Neuronal stem cell (in vitro differentiated cells): ENCODE measurements at places on chromosomes 6 and 20.

GRCh38 chr20:16147916-16148315 is 425.3 kb downstream of the KIF16B start:
- no peaks in the 10 kb centered on the region for H3K4me1 ChIP-seq
- H3K4me3 ChIP-seq = no peak overlapping the region
- H3K36me3 ChIP-seq = no peaks in the 10 kb centered on the region

GRCh38 chr20:43755851-43756250 is 29.0 kb upstream of the GTSF1L start:
- no peaks in the 10 kb centered on the region for H3K27me3 ChIP-seq
- no peak overlapping the region for H3K4me3 ChIP-seq
- no peaks in the 10 kb centered on the region for H3K4me1 ChIP-seq
- DNase-seq = no peak
- H3K27ac ChIP-seq = no peak overlapping the region

DNA sequence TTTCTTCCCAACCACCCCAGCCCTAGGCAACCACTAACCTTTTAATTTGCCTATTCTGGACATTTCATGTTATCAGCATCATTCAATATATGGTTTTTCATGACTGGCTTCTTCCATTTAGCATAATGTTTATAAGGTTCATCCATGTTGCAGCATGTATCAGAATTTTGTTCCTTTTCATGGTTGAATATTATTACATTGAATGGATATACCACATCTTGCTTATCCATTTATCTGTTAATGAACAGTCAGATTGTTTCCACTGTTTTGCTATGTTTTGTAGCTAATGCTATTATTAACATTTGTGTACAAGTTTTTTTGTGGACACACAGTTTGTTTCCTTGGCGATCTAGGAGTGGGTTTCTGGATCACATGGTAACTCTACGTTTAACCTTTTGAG is 3.0 kb upstream of the DNAAF9 start:
- H3K27me3 ChIP-seq = no peaks in the 10 kb centered on the region
- H3K4me3 ChIP-seq = no peak overlapping the region
- no peak for DNase-seq
- peaks cover 2% of the 10 kb centered on the region for H3K4me1 ChIP-seq
- H3K27ac ChIP-seq = no peak overlapping the region

DNA sequence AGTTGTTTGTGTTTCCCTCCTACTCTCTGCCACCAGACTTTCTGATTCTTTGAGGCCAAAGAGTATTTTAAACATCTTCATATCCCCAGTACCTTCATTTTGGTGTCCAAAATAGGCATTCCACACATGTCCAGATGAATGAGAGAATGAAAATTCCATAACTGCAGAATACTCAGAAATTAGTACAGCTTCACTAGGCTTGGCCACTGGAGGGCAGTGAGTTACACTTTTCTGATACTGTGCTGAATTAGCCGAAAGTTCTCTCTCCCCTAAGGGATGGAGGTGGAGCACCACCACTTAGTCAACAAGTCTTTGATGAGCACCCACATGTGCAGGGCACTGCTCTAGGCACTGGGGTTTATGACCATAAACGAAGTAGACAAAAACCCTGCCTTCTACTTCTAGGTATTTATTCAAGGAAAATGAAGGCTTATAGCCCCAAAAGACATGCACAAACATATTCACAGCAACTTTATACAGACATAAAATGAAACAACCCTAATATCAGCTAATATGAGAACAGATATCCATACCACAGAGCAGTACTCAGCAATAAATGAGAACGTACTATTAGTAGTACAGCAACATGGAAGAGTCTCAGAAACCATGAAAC is 46.1 kb upstream of the TMEM217 start:
- peaks cover 7% of the 10 kb centered on the region for H3K4me1 ChIP-seq
- H3K27ac ChIP-seq = no peak overlapping the region
- DNase-seq = no peak
- no peak overlapping the region for H3K4me3 ChIP-seq
- no peaks in the 10 kb centered on the region for H3K27me3 ChIP-seq

GRCh38 chr6:141117874-141118273 is 1014.9 kb upstream of the GJE1 start:
- no peak for DNase-seq
- H3K27me3 ChIP-seq = no peaks in the 10 kb centered on the region
- H3K36me3 ChIP-seq = no peaks in the 10 kb centered on the region
- no peaks in the 10 kb centered on the region for H3K4me1 ChIP-seq

DNA sequence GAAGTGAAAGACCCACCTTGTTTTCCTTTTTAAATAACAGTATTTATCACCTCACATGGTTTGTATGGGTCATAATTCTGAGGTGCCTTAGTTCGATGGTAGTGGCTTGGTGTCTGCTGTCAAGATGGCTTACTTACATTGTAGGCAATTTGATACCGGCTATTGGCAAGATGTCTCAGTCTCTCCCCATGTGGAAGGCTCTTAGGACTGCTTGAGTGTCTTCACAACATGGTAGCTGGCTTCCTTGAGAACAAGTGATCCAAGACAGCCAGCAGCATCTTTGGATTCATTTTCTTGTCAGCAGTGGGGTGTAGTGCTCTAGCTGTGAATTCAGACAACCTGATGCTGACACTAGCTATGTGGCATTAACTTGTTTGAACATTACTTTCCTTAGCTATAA is 70.1 kb downstream of the CBFA2T2 start:
- no peak overlapping the region for H3K27ac ChIP-seq
- DNase-seq = no peak
- no peak overlapping the region for H3K4me3 ChIP-seq
- H3K27me3 ChIP-seq = no peaks in the 10 kb centered on the region
- H3K4me1 ChIP-seq = no peaks in the 10 kb centered on the region

DNA sequence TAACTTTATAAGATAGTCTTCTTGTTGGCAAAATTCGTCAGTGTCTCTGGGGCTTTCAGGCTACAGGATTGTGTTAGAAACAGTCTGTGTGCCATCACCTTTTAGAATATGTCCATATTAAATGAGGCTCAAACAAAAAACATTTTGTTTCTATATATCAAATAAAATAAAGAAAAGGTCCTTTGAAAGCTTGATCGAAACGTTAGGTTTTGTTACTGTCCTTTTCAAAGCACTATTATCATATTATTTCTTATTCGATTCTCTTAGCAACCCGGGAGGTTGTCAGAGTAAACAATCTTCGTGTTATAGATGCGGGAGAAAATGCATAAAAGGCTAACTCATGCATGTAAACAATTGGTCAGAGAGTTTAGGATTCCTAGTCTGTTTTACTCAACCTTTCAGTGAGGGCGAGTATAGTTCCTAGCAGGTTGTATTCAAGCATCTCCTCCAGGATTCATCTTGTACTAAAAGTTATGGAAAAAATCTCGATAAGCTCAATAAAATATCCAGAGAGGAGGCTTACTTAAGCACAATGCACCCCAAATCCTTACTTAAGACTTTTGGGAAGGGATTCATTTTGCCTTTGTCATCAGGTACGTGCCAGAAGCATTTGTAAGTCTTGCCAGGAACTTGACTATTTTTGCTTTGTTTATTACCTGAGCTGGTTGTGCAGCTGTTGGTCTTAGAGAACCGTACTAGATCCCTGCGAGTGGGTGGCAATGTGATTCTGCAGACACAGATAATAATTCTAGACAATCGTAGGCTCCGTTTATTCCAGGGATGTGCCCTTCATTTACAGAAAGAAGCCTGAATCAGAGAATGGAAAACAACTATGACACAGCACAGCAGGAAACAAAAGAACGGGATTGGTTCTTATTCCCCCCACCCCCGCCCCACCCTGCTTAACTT is 159.6 kb upstream of the ZNF217 start:
- peaks cover 44% of the 10 kb centered on the region for H3K4me1 ChIP-seq
- H3K27me3 ChIP-seq = no peaks in the 10 kb centered on the region
- H3K36me3 ChIP-seq = no peaks in the 10 kb centered on the region
- no peak overlapping the region for H3K4me3 ChIP-seq
- DNase-seq = no peak

DNA sequence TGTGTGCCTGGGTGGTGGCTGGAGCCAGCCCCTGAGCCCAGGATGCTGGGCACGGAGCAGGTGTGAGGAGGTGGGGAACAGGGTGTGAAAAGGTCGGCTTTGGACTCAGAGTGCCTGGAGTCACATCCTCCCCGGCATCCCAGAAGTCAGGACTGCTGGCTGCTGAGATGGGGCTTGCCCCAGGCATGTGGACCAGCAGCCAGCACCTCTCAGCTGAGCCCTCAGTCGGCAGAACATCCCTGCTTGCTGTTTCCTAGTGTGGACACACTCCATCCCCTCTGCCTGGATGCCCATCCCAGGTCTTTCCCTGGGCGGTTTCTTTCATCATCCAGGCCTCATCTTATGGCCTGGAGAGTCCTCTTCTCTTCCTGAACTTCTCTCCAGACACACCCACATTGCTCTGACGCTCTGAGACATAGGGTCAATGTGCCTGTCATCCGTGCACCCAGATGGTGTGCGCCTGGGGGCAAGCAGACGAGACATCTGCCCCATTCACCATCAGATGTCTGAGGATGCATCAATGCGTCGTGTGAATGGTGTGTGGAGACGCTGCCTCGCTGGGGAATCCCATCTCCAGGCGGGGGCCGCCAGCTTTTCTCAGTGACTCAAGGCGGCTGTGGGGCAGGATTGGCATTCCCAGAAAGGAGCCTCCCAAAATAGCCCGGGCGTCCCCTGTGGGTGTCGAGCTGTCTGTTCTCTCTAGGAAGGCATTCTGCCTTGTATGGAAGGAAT is 104.2 kb downstream of the SYCP2 start:
- no peaks in the 10 kb centered on the region for H3K36me3 ChIP-seq
- H3K4me3 ChIP-seq = no peak overlapping the region
- H3K27me3 ChIP-seq = peaks cover 27% of the 10 kb centered on the region
- H3K4me1 ChIP-seq = no peaks in the 10 kb centered on the region
- no peak for DNase-seq

- H3K36me3 ChIP-seq = no peaks in the 10 kb centered on the region
- H3K4me3 ChIP-seq = no peak overlapping the region
- H3K27ac ChIP-seq = no peak overlapping the region
- DNase-seq = no peak
Observed at GRCh38 chr6:106976270-106976669, 1.7 kb upstream of the CD24 start.

GRCh38 chr6:5536644-5537043 is 275.3 kb downstream of the FARS2 start:
- no peak overlapping the region for H3K27ac ChIP-seq
- DNase-seq = no peak
- H3K4me3 ChIP-seq = no peak overlapping the region
- no peaks in the 10 kb centered on the region for H3K36me3 ChIP-seq

DNA sequence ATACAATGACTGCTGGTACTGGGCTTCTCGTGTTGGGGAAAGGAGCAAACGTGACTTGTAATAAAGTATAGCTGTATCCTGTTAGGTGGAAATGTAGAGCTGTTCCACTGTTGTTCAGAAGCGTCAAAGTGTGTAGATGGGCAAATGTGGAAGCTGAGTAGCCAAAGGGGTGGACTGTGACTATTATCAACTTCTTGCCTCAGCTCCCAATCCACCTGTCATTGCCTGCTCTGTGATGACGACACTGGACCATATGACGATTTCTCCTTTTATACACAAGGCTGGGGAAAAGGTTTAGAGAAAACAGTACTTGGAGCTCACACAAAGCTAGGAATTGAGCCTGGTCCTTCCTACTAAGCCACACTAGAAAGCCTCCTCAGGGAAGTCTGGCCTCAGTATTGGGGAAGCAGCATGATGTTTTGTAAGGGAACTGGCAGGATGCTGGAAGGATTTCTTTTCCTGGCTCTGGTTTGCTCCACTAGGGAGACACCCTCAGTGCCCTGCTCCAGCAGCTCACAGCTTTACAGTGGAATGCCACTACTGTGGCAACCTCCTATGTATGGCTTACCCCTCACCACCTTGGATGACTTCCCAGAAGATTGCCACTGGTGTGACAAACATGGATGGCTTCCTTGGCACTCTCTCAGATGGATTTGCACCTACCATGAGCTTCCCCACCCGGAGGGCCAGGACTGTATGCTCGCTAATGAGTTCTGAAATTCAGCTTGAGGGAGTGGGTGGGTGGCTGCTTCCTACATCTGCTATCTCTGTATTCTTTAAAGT is 20.0 kb downstream of the CD164 start:
- H3K4me1 ChIP-seq = no peaks in the 10 kb centered on the region
- no peaks in the 10 kb centered on the region for H3K27me3 ChIP-seq
- no peak overlapping the region for H3K27ac ChIP-seq
- no peak overlapping the region for H3K4me3 ChIP-seq
- no peak for DNase-seq
- H3K36me3 ChIP-seq = peaks cover 16% of the 10 kb centered on the region

GRCh38 chr20:3890398-3890751 is 1.2 kb downstream of the PANK2 start:
- no peaks in the 10 kb centered on the region for H3K27me3 ChIP-seq
- H3K27ac ChIP-seq = no peak overlapping the region
- peaks cover 16% of the 10 kb centered on the region for H3K4me1 ChIP-seq
- no peak for DNase-seq
- H3K36me3 ChIP-seq = peaks cover 3% of the 10 kb centered on the region

DNA sequence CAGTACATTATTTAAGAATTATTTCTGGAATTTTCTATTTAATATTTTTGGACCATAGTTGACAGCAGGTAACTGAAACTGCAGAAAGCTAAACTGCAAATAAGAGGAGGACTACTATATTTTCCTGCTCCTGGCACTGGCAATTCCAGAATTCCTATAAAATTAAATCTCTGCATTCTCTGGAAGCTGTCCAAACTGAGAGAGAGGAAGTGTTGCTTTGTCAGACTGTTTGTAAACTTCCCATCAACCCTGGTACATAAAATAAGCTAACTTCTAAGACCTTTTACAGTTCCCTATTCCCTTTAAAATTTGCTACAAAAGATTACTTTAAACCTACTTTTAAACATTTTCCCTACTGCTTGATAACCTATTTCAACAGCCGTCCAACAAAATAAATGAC is 196.1 kb upstream of the RUNX2 start:
- H3K27me3 ChIP-seq = no peaks in the 10 kb centered on the region
- H3K4me3 ChIP-seq = no peak overlapping the region
- H3K36me3 ChIP-seq = no peaks in the 10 kb centered on the region
- no peaks in the 10 kb centered on the region for H3K4me1 ChIP-seq
- no peak for DNase-seq

- no peak overlapping the region for H3K27ac ChIP-seq
- no peaks in the 10 kb centered on the region for H3K36me3 ChIP-seq
- no peaks in the 10 kb centered on the region for H3K27me3 ChIP-seq
Observed at GRCh38 chr20:36170542-36171215, 16.1 kb downstream of the EPB41L1 start.

DNA sequence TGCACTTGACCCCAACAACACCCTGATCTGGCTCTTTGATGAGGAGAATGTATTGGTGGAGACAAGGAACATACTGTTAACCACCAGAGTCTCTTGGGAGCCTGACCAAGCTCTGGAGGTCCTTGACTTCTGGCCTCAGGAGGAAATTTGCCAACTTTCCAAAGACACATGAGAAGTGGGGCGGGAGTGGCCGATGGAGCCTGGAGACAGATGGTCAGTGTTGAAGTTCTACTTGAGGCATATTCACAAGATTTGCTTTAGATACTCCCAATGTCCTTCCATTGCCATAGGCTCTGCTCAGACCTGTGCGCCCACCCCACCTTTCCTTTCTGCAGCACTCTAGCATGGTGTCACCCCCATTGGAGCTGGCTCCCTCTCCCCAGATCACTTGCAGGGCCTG is 241.0 kb downstream of the SLC24A3 start:
- no peak overlapping the region for H3K27ac ChIP-seq
- H3K4me3 ChIP-seq = no peak overlapping the region
- H3K27me3 ChIP-seq = no peaks in the 10 kb centered on the region
- H3K36me3 ChIP-seq = no peaks in the 10 kb centered on the region
- DNase-seq = no peak
- no peaks in the 10 kb centered on the region for H3K4me1 ChIP-seq
